ENCODE measurements at places on chromosomes 7 and 10. TPM values are rescaled to one million over a fixed set of nuclear protein-coding genes. Genes with fewer than 3 reads are reported as not detected.
A peak's percentile ranks its signal among the peaks of the same experiment; 100 is the strongest.

DNA sequence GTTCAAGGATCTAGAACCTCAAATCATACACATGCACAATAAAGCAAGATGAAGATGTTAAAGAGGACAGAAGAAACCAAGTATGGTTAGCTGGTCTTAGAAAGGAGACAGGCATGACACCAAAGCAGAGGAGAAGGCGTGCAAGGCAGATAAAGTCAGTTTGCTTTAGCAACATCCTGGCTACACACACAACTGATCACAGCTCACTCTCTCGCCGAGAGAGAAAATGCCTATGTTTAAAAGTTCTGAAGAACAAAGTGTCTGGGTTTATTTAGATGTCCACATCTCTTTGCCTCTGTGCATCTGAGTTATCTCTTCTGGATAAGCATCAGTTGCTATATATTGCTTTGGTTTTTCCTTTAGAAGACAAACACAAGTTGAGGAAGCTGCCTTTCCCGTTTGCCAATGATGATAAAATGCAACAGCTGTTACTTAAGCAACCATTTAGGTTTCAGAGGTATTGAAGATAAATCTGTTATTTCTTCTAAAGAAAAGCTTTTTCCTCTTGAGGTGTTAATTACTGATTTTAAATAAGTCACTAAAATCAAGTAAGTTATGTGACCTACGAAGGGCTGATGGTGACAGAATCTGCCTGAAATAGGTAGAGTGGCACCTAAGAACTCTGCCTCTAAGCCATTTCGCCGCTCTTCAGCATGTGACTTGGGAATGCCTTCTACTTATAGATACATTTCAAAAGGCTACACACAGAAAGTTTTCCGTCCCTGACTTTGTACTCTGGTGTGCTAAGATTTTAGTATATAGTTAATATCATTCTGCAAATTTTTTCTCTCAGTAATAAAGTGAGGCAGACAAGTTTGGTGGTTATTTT, 146.2 kb upstream of the ASAH2 start:
- no peak for DNase-seq

DNA sequence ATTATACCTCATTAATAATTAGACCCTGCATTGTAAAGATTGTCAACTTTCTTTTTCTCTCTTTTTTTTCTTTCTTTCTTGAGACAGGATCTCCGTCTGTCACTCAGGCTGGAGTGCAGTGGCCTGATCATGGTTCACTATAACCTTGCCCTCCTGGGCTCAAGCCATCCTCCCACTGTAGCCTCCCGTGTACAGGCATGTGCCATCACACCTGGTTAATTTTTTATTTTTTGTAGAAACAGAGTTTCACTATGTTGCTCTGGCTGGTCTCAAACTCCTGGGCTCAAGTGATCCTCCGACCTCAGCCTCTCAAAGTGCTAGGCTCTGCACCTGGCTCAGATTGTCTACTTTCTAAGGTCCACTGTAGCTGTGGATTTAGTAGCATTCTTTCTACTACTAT, 50.7 kb downstream of the MDFIC start:
- no peak for DNase-seq

OR6V1 gene
- total RNA-seq, result not detected

SLC29A4 gene
- 1.4 TPM for total RNA-seq

DNA sequence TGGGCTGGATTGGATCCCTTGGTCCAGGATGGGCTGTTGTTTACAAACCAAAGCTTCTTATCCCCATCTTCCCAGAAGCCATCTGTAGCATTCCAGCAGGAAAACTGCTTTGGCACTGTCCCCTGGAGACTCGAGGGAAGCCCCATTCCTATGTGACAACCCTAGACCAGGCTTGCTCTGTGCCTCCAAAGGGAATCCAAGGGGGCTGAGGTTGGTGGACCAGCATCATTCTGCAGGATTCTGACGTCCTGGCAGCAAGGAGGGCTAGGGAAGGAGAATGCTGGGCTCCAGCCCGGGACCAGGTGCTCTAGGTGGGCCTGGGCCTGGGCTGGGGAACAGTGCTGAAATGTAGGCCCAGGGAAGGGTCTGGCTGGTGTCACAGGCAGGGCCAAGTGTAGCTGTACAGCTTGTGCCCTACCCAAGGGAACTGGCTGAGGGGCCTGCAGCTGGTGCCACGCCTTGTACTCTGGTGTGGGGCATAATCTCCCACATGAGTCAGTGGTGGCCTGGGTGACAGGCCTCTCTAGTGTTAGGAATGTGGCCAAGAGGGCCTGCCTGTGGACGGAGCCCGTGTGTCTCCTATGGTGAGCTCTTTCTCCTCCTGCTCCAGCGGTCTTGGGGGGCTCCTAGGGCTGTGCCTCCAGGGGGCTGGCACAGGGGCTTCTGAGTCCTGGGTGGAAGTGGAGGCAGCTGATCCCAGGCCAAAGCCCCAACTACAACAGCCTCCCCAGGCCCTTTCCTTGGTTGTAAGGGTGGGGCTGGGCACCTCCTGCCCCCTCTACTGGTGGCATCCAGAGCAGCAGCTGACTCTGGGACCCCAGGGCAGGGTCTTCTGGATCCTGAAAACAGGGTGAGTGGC, 25.2 kb downstream of the TRIM8 start:
- peak; percentile 52 for DNase-seq

- peak; percentile 97 for DNase-seq
Observed at GRCh38 chr7:44797329-44798258, 1.1 kb downstream of the PPIA start.

DNA sequence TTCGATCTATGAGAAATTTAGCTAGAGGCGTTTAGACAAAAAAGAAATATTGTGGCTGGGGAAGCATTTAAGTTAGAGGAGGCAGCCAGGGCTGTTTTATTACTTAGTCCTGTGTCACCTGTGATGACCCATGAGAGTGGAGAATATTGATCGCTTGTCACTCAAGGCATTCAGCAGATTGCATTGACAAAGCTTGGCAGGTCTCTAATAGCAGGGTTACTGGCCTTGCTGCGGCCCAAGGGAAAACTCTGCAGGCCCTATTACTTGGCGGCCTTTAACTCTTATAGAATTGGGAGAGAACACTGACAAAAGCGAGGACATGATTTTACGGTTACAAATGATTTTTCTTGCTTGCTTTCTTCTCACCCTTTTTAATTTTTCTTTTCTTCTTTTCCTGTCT, 473.5 kb downstream of the AUTS2 start:
- DNase-seq, result no peak

CXCL12 gene
- total RNA-seq, result 2.2 TPM
